ENCODE measurements at places on chromosomes 5 and 9.

DNA sequence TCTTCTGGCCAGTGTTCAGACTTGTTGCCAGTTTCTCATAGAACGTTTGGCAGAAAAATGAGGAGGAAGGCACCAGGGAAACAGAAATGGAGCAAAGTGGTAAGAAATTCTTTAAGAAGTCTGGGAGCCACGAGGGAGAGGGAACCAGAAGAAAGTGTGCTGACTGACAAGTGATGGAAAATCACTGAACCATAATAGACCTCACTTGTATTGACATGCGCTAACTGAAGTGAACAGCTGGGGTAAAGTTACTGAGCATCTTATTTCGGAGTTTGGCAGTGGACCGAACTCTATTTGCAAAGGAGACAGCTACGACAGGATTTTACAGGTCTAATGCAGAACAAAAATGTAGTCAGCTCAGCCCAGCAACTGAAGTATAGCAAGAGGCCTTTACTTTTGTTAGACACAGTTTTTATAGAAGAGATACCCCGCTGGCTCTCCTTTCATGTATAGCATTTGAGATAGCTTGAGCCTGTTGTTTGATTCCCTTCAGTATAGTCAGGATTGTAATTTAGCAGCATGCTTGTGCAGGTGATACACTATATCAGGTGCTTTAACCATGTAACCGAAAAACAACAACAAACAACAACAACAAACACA lies 53.6 kb downstream of the HMHB1 start:
- no peak for DNase-seq

DNA sequence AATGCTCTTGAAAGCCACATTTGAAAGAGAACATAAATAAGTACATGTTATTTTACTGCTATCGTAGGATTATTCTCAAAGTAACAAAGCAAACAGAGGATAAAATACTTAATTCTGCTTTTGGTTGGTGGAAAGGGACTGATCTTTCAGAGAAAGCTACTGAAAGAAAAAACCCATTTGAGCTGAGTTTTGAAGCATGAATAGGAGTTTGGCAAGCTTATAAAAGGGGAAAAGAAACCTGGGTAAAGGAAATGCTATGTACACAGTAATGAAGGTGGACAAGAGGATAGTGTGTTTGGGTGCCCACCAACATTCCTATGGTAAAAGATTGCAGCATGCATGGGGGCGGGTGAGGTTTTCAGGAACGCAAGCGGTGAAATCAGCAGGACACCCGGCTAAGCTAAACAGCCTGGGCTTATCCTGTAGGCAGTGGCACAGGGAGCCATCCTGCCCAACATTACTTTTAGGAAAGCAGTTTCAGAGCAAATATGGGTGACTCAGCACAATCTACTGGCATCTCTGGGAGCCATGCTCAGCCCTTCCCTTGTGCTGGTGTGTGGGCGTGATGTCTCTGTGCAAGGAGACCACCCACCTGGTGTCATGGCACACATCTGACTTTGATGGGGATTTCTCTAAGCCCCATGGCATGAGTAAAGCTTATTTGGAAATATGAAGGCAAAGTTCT lies 673.9 kb upstream of the KLF4 start:
- DNase-seq: no peak

DNA sequence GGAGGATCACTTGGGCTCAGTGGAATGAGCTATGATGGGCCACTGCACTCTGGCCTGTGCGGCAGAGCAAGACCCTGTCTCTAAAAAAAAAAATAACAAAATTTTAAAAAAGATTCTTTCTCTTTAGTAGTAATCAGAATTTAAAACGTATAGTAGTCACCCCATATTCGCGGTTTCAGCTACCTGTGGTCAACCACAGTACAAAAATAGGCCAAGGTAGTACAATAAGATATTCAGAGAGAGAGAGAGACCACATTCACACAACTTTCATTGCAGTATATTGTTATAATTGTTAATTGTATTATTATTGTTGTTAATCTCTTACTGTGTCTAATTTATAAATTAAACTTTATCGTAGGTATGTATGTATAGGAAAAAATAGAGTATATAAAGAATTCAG lies 18.7 kb downstream of the INIP start:
- DNase-seq: no peak

DNA sequence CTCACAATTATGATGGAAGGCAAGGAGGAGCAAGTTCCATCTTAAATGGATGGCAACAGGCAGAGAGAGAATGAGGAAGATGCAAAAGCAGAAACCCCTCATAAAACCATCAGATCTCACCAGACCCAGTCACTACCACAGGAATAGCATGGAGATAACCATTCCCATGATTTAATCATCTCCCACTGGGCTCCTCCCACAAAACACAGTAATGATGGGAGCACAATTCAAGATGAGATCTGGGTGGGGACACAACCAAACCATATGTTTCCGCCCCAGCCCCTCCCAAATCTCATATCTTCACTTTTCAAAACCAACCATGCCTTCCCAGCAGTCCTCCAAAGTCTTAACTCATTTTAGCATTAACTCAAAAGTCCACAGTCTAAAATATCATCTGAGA lies 304.0 kb downstream of the TUSC1 start:
- no peak for DNase-seq

- DNase-seq: no peak
Measured at GRCh38 chr9:111916234-111916645, 19.6 kb downstream of the UGCG start.

DNA sequence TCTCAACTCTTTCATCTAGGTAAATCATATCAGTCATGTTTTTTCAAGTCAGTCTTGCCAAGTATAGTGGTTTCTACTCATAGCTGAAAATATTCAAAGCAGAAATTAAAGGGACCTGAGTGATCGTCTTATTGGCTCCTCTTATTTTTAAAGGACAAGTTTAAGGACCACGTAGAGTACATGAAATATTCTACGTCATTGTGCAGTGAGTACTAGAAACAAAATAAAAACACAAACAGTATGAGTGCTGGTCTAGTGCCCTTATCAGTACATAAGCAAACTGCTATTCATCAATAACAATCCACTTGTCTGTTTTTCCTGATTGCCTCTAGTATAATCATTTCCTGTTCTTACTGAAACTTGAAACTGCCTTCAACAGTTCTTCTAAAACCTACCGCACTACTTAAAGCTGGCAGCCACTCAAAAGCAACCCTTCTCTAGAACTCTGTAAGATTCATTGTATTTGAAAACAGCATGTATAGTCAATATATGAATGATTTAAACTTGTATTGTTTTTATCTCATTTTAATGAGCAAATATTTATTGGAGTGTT lies 853.7 kb downstream of the TAF11L14 start:
- no peak for DNase-seq
